ENCODE measurements at places on chromosomes 11 and 22. TPM values are rescaled to one million over a fixed set of nuclear protein-coding genes. Genes with fewer than 3 reads are reported as not detected.

The CCDC116 gene
- polyA plus RNA-seq, result 0.24 TPM

The GPHA2 gene
- not detected for polyA plus RNA-seq

The PRMT3 gene
- polyA plus RNA-seq, result 5.4 TPM

The CARS1 gene
- 63.5 TPM for polyA plus RNA-seq

The A4GALT gene
- 5.1 TPM for polyA plus RNA-seq

The MPPED2 gene
- 3.4 TPM for polyA plus RNA-seq

The NRGN gene
- polyA plus RNA-seq, result 643 TPM

The MRPL16 gene
- polyA plus RNA-seq, result 34.8 TPM

The CTSC gene
- polyA plus RNA-seq, result 14.9 TPM

The DGCR6 gene
- polyA plus RNA-seq, result 7.1 TPM

The ISX gene
- polyA plus RNA-seq, result 0.63 TPM

The ADAMTS8 gene
- 4.0 TPM for polyA plus RNA-seq

The NLRP10 gene
- polyA plus RNA-seq, result not detected

The SPTBN2 gene
- 115 TPM for polyA plus RNA-seq

The PRR5L gene
- polyA plus RNA-seq, result 9.0 TPM

The TEX12 gene
- not detected for polyA plus RNA-seq

The TEAD1 gene
- polyA plus RNA-seq, result 32.4 TPM

The NAA40 gene
- 15.8 TPM for polyA plus RNA-seq

The CTSW gene
- 0.76 TPM for polyA plus RNA-seq

The SCARF2 gene
- 1.9 TPM for polyA plus RNA-seq

The RAB39A gene
- polyA plus RNA-seq, result 5.6 TPM

The RFPL2 gene
- polyA plus RNA-seq, result 5.3 TPM

The OR52N1 gene
- not detected for polyA plus RNA-seq

The OVCH2 gene
- polyA plus RNA-seq, result not detected

The FREY1 gene
- polyA plus RNA-seq, result 0.49 TPM

The FXYD6 gene
- 516 TPM for polyA plus RNA-seq

Measured in brain (organoid and tissue), 16 donors.